DMS153 (cell line): ENCODE measurements at places on chromosomes 4 and X.

DNA sequence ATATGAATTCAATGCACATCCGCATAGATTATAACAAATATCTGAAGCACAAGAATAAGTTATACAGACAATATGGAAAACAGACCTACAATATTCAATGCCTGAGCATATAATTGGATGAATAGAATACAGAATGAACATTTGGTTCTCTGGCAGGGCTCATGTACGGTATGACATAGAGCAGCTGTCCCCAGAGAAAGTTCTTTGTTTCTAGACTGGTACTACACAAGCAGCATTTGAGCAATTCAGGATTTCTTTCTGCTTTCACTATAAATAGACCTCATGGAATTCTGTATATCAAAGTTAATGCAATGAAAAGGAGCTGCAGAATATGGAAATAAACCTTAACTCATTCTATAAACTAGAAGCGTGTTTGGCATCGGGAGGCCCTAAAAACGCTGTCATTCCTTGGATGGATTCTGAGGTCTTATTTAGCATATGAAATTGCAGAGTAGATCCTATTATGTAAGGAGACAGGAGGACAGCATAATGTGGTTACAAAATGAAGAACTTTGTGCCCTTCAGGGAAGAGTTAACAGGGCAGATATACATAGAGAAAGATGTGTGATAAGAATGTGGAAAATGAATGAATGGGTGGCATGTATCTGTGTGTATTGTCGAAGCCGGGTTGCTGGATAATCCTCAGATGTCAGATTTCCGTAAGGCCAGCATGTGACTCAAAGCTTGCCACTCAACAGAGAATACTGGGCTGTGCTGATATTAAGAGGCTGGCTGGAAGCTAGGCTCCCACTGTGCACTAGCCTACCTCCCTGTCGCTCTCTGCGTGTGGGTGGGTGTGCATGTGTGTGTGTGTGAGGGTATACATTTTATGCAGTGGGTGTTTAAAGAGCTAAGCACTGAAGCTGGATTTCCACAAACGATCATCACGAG lies 103.3 kb upstream of the SLC4A4 start:
- DNase-seq: no peak

DNA sequence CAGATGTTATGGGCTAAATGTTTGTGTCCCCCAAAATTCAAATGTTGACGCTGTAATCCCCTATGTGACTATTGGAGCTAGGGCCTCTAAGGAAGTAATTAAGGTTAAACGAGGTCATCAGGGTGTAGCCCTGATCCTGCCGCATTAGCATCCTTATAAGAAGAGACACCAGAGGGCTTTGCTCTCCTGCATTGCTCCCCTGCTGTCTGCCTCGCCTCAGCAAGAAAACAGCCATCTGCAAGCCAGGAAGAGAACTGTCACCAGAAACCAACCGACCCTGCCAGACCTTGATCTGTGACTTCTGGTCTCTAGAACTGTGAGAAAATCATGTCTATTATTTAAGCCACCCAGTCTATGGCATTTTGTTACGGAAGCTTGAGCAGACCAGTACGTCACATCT lies 331.9 kb downstream of the DCTD start:
- no peak for DNase-seq

- DNase-seq: no peak
Observed at GRCh38 chr4:107392951-107393350, 327.1 kb downstream of the PAPSS1 start.

DNA sequence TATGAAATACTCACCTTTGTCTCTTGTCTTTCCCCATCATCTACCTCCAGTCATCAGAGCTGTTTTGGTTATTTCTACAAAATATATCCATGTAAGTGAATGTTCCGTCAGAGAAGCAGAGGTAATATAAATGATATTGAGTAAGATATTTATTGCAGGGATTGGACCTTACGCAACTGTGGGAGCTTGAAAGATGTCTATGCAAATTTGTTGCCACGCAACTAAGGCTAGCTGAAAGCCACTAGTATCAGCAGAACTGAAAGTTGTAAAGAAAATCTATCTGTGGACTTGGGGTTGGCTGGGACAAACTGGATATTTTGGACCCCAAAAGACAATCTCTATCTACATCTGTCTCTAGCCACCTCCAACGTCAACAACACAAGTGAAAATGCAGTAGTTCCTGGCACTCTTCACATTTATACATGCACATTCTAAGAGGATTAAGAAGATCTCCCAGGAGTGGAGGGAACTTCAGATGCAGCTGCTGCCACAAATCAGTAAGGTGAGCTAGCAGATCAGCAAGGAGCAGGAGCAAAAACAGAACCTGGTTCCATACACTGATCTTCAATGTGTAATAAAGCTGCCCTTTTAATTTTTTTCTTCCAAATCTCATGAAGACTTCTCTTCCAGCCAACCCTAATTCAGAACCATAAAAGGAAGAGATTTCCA lies 8.5 kb upstream of the CCSER1 start:
- DNase-seq: no peak

DNA sequence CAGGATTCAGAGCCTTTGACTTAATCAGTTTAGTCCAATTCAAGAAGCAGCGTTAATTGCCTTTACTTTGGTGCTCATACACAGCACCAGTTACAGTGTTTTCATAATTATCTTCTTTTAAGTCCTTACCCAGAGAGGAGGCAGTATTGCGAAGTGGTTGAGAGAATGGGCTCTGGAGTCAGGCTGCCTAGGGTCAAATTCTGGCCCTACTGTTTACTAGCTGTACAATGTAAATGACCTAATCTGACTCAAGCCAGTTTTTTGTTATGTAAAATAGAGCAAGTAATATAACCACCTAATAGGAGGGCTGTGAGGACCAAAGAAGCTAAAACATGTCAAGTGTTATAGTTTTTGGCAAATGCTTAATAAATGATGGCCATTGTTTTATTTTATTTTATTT lies 27.6 kb downstream of the WDR44 start:
- no peak for DNase-seq

- no peak for DNase-seq
Observed at GRCh38 chr4:15910155-15910940, 28.2 kb downstream of the FGFBP1 start.

DNA sequence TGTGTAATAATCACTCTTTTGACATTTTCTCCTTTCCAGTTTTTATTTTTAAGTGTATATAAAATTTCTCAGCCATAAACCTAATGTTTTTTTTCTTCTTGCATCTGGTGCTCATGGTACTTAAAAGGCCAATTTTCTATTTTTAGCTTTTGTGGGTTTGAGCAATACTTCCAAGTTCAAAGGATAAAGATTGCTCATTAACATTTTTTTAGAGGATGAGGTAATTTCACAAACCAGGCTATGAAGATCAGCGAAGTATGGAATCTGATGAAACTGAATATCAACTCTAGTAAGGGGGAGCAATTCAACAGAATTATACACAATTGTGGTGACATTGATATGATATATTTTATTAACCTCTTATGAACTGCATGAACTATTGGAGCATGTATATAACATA lies 25.8 kb upstream of the KLHL34 start:
- DNase-seq: no peak

- no peak for DNase-seq
Observed at GRCh38 chr4:81257021-81257420, 42.0 kb upstream of the PRKG2 start.
